ENCODE measurements at places on chromosomes 1 and 21.

DNA sequence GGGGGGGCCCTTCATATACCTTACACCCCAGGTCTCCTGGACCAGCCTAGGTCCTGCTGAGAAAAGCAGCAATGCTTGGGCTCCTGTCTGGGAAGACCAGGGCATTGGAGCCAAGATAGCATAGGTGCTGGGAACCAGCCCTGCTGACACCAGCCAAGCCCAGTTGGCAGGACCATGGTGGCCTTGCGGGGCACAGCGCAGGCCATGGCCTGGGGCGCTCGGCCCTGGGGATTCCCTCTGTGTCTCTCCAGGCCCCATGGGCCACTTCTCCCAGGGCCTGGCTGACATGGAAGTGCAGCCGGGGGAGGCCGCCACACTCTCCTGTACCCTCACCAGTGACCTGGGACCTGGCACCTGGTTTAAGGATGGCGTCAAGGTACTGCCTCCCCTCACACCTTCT is 23.3 kb downstream of the IGFN1 start:
- no peak for DNase-seq

DNA sequence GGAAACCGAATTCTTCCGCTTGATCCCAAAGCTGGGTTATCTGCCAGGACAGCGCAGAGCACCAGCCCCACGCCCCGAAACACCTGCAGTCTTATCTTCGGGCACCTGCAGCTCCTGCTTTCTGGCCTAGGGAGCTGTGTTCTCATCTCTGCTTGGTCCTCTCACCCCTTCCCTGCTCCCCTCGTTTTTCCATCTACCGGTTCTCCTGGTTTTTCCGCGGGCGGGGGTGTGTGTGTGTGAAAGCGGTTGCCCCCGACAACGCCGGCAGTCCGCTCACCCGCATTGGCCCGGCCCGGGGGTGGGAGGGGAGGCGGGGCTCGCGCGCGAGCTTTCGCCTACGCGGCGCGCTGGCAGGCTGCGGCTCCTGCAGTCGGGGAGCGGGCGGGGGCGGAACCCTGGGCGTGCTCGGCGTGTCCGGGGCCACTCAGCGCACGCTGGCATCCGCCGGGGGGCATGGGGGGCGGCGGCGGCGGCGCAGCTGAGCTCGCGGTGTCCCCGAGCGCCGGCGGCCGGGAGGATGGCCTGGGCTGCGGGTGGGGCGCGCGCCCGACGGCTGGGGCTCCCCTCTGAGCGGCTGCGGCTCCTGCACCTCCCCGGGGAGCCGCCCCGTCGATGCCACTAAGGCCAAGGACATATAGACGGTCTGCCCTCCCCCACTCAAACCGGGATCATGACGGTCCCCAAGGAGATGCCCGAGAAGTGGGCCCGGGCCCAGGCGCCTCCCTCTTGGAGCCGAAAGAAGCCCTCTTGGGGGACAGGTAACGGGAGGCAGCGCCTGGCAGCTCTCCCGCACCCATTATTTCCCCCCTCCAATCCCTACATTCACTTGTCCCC is 3.2 kb downstream of the ATP8B2 start:
- DNase-seq: peak; percentile 66

DNA sequence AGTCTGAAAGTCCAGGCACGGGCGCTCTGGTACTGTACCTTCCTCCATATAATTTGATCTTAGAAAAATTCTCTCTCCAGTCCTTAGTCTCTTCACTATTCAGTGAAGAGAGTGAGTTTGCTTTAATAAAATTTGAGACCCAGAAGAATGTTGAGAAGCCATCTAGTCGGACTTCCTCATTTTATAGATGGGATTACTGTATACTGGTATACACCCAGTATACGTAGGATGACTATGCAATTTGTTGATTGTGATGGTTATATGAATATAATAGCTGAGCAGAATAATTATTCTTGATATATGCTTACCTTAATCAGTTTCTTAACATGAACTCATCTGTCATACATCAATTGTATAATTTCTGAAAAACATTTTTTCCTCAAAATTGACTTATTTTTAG is 328.0 kb upstream of the B3GALT2 start:
- DNase-seq: no peak

DNA sequence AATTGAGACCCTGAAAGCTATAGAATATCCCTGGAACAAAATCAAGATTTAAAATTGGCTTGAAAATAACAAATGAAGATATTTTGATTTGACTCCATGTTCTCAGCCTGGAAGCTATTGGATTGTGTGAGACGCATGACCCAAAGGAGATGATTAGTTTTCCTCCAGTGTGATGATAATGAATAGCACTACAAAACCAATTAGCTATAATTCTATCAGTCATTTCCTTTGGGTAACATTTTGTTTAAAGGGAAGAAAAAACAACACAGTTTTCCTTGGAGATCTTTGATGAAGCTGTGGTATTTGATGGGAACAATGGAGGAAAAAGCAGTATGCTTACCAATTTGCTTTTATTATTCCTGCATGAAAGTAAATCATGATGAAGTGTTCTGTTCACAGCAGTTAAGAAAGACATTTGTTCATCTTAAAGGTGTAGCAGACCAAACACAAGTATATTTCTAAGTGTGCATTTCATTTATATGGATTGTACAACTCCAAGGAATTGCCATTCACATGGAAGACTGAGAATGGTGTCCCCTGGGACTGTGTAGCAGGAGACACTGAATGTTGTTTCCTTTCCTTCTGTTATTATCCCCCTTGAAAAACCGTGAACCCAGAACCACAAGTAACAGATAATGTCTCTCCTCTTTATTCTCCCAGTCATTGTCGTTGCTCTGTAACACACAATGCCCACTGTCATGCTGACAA is 111.4 kb downstream of the CACHD1 start:
- DNase-seq: no peak

DNA sequence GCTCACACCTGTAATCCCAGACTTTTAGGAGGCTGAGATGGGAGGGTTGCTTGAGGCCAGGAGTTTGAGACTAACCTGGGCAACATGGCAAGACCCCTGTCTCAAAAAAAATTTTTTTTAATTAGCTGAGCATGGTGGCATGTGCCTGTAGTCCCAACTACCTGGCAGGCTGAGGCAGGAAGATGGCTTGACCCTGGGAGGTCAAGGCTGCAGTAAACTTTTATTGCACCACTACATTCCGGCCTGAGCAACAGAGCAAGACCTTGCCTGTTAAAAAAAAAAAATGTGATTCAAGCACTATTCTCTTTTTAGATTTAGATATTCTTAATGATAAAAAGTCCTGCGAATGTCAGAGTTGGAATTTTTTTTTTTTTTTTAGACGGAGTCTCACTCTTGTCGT is 102.5 kb upstream of the L1TD1 start:
- DNase-seq: no peak

- DNase-seq: no peak
These were observed 22.6 kb upstream of the CR2 start for GRCh38 chr1:207431508-207431907.

GRCh38 chr1:34779526-34779925 is 1.5 kb upstream of the GJB3 start:
- DNase-seq: no peak

DNA sequence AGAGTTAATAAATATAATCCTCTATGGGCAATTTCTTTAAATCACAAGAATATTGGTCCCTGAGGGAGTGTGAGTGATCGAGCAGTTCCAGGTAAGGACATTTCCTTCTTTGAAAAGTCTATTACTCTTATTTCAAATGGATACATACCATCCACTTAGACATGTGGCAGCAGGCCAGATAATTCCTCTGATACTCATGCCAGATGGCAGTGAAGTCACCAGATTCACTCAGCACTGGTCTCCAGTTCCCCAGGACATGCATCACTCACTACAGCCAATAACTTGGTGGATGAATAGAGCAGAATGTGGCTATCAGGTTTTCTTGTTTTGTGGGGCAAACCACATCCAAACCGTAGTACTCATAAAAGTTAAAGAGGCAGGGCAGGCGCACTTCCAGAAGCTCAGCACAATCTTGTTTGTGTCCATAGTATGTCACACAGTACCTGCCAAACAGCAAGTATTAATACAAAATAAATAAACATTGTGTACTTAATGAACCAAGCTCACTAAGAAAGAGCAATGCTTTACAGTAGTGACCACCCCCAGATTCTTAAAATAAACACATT is 74.2 kb upstream of the CD53 start:
- no peak for DNase-seq

DNA sequence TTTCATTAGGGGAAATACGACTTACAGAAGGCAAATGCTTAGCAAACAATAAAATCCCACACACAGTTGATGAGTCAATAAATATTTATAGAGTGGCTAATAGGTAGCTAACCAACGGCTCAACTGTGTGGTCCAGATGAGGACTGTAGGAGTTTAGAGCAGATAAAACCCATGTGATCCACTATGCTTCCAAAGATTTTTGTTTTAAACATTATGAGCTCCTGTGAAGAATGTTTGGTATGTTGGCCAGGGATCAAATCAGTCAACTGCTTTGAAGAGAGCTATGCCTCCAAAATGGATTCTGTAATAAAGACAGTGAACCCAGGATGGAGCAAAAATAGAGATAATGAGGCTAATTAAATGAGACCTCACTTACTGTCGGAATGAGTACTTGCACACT is 72.3 kb upstream of the COL11A1 start:
- peak; percentile 71 for DNase-seq

DNA sequence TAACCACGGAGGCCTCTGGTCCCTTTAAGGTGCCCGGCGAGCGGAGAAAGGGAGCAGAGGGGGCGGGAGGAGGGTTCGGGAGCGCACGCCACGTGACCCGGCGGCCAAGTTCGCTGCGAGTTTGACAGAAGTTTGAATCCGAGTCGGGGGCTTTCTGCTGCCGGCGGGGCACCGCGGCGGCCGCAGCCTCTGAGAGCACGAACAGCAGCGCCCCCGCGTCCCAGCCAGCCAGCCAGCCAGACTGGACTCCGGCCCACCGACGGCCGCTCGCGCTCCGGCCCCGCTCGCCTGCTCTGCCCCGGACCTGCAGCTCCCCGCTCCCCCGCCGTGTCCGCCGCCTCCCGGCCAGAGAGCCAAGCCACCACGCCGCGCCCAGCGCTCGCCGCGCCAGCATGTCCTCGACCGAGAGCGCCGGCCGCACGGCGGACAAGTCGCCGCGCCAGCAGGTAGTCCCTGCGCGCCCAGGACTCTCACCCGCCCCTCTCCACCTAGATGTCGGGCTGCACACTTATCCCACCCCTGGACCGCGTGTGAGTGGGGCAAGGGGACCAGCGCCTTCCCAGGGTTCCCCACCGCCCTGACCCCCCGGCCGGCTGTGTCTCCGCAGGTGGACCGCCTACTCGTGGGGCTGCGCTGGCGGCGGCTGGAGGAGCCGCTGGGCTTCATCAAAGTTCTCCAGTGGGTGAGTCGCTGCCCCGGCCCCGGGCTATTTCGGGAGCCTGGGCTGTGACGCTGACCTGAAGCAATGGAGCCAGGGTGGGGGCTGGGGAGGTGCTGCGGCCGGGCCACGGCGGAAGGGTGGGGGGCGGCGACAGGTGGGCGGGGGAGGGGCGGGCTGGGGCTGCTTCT is at the start of gene SYPL2:
TSS of gene SYPL2 (plus strand) at position 95 of the 849 bp plus-strand sequence. CDS start at position 393, 298 bp downstream.
- no peak for DNase-seq

DNA sequence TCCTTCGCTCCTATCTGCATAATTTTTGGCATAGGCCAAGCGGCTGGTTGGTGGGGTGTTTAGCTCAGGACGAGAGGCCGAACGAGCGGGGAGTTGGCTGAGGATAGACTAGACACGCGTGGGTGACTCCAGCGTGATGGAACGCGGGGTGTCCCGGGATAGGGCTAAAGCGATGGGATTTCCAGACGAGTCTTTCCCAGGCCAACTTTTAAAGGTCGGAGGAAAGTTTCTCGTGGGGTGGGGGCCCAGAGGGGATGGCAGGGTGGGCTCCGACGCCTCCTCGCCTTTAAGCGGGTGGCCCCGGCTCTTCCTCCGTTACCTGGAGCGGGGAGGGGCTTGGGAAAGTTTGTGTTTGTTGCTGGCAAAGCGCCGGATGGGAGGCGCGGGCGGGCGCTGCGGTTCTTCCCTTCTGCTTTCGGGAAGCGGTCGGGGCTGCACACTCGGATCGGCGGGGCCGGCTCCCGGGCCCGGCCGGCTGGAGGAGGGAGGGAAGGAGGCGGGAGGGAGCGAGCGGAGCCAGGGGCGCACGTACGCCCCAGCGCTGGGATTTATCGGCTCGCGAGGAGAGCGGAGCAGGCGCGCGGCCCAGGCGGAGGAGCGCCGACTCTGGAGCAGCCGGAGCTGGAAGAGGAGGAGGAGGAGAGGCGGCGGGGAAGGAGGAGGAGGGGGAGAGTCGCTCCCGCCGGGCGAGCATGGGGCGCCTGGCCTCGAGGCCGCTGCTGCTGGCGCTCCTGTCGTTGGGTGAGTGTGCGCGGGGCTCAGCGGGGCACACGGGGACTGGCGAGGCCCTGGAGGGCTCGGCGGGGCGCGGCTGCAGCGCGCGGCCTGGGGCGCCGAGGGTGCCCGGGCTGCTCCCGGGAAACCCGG is at the start of gene PTGFRN:
TSS of gene PTGFRN (plus strand) at position 405 of the 867 bp plus-strand sequence. CDS start at position 693, 288 bp downstream.
- DNase-seq: peak; percentile 69

- no peak for DNase-seq
These were observed 16.3 kb upstream of the TSPAN1 start for GRCh38 chr1:46158312-46159281.

DNA sequence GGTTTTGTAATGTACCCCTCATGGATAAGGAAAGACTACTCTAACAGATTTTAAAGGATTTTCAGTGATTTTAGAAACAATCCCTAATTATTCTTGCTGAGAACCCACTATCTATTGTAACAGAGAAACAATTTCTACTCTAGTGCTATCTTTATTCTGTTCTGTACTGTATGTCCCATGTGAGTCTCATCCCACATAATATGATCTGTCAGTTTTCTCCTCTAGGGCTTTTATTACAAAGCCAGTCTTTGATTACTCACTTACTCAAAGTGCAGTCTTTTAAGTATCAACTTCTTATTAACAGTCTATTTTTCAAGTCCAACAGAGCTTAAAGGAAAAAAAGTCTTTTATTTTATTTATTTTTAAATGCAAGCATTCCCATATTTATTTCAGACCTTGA is 54.8 kb downstream of the CTH start:
- no peak for DNase-seq

DNA sequence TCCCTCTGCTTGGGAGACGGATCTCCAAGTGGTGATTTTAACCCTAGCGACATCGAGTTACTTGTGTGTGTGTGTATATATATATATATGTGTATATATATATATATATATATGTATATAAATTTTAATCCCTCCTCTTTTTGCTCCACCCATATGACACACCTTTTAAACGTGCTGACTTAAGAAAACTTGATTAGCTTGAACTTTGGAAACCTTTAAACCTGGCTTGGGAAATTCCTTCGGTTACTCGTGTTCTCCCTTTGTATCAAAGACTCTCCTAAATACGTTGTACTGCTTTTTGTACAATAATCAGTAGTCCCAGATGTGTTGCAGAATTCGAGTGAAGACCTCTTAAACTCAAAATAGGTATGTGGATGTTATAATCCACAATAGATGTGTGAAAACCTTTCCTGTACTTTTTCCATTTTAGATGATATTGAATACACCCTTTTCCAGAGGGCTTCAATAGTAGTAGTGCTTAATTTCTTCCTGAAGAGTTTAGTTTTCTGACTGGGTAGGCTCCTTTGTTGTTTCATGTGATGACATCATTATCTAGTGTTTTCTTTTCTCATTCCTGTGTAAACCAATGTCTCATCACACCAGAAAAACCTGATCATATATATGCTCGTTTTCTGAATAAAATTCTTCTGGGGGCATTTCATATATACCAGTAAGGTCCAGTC is 1.4 kb downstream of the RNF11 start:
- DNase-seq: peak; percentile 61

- no peak for DNase-seq
These were observed 37.2 kb downstream of the PDE9A start for GRCh38 chr21:42690586-42690985.
